ENCODE measurements at places on chromosomes 13 and 19.

GRCh38 chr13:33793726-33794125 lies 24.2 kb upstream of the RFC3 start:
- DNase-seq: no peak

DNA sequence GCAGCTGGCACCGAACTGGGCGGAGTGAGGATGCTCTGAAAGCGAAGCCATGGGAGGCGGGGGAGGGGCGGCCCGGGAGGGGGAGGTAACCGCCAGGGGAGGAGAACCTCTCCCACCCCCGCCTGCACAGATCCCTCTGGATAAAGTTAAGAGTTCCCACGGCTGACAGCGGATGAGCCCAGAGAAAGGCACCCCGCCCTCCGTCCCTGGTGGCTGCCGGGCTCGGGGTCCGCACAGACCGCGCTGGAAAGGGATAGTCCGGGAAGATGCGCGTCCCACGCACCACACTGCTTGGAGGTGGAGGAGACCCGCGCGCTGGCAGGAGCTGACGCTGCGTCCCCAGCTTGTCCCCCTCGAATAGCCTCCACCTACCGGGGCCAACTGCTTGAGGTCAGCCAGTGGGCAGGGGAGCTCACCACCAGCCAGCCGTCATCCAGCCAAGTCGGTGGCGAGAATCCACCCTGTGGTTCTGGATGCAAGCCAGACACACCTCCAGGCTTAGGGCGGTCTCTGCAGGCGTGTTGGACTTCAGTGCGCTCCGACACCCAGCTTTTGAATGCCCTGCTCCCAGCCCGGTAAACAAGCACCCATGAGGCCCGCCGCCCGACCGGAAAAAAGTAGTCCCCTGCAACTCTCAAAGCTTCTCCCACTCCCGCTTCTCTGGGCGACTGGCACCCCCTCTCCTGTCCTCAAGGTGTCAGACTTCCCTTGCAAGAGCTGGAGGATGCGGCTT lies at the start of gene TRPC4:
Gene TRPC4 (minus strand): TSS at position 17 of the 733 bp plus-strand sequence. CDS start 86,439 bp downstream, outside the sequence.
- no peak for DNase-seq

- no peak for DNase-seq
Observed at GRCh38 chr13:65964672-65965071, 1265.5 kb downstream of the PCDH9 start.

DNA sequence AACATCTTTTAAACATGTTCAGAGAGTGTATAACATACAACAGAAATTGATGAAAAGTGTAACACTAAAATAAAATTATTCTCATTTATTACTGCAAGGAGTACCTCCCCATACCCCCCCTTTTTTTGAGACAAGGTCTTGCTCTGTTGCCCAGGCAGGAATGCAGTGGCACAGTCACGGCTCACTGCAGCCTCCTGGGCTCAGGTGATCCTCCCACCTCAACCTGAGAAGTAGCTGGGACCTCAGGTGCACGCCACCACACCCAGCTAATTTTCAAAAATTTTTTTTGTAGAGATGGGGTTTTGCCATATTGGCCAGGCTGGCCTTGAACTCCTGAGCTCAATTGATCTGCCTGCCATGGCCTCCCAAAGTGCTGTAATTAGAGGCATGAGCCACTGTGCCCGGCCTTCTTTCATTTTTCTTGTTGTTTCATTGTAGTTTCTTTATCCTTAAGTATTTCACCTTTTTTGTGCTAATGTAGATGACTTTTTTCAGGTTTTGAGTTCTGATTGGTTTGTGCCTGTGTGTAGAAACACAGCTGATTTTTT lies 28.3 kb downstream of the GATAD2A start:
- no peak for DNase-seq

GRCh38 chr13:76921516-76921915 lies 26.8 kb upstream of the ACOD1 start:
- no peak for DNase-seq

Measured in CD14-positive monocyte (primary cell).